ENCODE measurements at places on chromosomes 5 and 9.

DNA sequence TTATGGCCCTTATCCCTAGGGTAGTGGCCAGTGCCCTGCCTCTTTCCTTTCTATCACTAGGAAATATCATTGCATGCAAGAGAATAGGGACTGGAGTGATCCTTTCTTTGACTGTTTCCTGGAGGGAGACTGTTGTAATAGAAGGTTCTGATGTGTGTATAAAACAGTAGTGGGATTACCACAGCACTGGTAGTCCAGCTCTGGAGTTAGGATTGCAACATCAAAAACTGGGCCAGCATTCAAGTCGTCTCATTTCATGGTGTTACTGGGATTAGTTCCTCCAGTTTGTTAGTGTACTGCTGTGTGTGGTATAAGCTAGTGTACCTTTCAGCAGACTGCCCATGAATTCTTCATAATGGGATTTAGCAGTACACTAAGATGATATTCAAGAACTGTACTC, 45.8 kb downstream of the KIAA1958 start:
- no peak for DNase-seq

DNA sequence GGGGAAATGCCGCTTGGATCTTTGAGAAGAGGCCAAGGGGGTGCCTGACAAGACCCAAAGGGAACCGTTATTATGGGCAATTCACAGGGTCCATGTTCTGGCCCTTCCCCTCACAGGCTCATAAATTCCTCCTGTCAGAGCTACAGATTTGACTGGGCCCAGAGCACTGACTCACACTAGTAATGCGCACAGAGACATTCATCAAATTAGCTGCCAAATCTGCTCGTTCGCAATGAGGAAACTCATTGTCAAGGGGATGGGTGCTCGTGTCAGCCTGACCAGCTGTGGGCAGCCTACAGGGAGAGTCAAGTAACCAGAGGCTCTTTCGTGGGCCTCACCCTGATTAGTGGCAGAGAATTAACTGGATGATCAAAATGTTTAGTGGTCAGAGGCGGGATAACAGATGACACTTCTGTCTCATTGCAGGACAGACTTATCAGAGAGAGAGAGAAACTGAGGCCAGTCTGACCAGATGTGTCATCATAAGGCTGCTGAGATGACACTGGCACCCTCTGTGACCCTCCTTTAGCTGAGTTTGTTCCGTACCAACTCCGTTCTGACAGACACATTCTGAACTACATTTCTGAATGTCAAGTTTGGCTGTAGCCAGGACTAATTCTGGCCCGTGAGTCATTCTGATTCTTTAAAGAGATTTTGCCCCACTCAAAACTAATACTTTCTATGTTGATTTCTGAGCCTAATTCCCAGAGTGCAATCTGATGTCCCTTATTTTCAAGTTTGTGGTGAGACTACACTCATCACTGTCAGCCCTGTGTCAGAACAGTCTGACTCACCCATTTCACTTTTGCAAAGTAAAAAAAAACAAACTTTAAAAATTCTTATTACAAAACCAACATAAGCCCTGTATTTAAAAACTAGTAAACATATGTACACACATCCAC, 377.1 kb downstream of the ACTL7B start:
- DNase-seq = peak; percentile 42

DNA sequence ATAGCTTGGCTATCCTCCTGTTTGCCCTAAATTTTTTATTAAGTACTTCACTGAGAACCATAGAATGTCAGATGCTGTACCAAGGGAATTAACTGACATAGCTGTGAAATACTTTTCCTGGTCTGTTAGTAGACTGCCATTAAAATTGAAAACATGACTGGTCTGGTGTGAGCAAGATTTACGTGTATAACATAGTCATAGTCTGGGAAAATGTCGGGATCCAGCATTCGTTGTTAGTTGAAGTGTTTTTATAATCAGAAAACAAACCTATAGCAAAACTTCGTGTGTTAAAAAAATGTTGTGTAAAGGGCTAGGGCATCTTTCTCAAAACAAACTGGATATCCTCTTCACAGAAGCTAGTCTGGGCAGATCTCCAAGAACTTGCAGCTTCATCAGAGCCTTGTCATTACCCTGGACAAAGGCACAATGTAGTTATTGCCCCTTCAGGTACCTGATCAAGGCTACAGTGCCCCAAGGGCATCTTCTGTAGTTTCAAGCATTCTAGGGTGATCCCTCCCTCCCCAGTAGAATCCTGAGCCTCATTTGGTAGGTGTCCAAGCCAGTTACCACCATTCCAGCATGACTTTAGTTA, 454.2 kb upstream of the SGCD start:
- peak; percentile 50 for DNase-seq

- no peak for DNase-seq
These were observed 55.3 kb downstream of the RANBP17 start for GRCh38 chr5:170917113-170917512.

DNA sequence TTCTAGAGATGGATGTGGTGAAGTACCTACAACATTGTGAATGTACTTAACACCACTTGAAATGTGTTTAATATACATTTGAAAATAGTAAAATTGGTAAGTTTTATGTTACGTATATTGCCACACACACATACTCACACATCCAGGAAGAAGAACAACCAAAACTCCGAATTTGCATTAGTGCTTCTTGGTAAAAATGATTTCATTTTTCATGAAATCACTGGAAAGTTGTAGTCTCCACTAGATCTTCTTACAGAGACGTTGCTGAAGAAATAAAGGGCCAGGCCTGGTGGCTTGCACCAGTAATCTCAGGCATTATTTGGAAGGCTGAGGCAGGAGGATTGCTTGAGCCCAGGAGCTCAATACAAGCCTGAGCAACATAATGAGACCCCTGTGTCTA, 118.6 kb upstream of the ZNF608 start:
- no peak for DNase-seq

All from AG04449 (cell line).